NCI-H345 (cell line): ENCODE measurements at places on chromosomes 6 and 20.
A peak's percentile ranks its signal among the peaks of the same experiment; 100 is the strongest.

DNA sequence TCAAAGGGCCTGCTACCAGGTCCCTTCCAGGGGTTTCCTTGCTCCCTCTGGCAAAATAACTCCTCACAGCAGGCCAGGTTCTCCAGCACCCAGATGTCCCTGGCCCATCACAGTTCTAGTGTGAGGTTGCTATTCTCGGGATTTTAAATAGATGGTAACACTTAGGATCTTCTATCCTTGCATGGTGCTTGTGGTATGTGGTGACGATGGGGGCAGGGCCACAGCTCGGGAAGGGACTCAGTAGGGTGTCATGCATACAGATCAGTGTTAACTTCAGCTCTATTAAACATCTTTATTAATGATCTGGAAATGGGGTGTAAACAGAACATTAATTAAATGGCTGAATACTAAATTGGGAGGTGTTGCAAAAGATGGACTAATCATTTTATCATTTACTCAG is 323.8 kb downstream of the QKI start:
- DNase-seq: no peak

GRCh38 chr6:28167068-28167467 is 25.4 kb downstream of the ZKSCAN8 start:
- DNase-seq: no peak

DNA sequence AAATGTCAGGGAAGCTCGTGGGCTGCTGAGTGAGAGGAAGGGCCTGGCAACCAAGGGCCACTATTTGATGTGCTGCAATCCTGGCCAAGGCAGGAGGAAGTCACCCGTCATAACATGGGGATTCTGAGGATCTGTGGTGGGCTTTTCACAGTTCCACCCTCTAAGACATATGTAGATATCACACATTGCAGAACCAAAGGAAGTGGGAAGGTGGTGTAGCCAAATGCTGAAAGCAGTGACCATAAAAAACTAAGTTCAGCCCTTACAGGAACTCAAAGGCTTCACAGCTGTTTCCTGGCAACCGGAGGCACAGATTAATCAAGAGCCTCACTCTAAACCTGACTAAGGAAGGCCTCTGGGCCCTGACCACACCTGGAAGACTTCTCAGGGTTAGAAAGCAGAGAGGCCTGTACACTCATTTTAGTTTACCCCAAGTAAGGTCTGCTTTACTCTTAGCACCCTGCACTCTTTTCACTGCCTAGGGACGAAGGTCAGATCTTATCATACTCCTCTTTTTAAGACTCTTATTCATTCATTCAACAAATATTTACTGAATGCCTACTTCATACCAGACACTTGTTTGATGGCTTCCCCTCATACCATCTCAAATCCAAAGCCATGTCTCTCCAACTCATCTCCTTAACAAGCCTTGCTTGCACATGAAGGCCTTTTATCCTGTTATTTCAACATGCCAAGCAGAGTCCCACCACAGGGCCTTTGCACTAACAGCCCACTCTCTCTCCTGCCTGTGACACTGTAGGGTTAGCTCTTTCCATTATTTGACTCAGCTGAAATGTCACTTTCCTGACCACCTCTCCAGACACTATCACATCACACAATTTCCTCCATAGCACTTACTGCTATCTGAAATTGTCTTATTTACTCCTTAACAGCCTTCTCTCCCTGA is 2.6 kb downstream of the UBE2V1 start:
- no peak for DNase-seq

- no peak for DNase-seq
Observed at GRCh38 chr6:9257215-9257614, 821.9 kb upstream of the SLC35B3 start.

GRCh38 chr6:53437557-53438202 is 88.9 kb upstream of the ELOVL5 start:
- peak; percentile 27 for DNase-seq

GRCh38 chr20:42576167-42576566 is 613.5 kb downstream of the PTPRT start:
- DNase-seq: no peak
